Heart right ventricle (tissue), 16 donors: ENCODE measurements at places on chromosomes 2 and 18. TPM values are rescaled to one million over a fixed set of nuclear protein-coding genes. Genes with fewer than 3 reads are reported as not detected.

The SIX3 gene
- total RNA-seq, result not detected

The MEP1B gene
- not detected for total RNA-seq

The ANKRD30B gene
- total RNA-seq, result not detected

The WNT6 gene
- total RNA-seq, result 0.15 TPM

The MTHFD2 gene
- 30.3 TPM for total RNA-seq

DNA sequence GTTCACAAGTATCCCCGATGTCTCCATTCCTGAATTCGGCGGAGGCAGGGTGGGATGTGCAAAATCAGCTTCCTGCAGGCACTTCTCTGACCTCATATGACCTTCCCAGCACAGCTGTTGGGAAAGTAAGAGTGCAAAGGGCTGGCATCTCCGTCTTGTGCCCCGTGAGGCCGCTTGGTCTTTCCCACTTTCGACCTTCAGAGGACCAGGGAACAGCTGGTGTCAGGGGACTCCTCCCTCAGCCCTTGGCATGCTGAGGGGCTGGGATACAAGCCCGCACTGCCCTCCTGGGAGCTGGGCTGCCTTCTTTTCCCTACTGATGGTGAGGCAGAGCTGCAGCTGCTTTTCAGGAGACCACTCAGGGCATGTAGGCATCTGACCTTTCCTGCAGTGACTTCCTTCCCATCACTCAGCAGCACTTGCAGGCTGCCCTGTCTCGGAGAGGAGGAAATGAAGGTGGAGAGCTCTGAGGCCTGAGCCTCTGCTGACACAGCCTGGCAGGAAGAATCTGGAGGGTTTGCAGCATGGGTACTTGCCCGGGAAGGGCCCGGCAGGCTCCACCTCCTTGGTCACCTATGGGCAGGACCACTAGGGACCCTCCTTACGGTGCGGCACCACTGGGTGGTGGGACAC is 277.2 kb upstream of the HS6ST1 start:
- no peaks in the 10 kb centered on the region for H3K4me1 ChIP-seq
- no peak for DNase-seq
- no peaks in the 10 kb centered on the region for H3K27me3 ChIP-seq
- H3K27ac ChIP-seq, result no peak overlapping the region
- H3K36me3 ChIP-seq, result no peaks in the 10 kb centered on the region

DNA sequence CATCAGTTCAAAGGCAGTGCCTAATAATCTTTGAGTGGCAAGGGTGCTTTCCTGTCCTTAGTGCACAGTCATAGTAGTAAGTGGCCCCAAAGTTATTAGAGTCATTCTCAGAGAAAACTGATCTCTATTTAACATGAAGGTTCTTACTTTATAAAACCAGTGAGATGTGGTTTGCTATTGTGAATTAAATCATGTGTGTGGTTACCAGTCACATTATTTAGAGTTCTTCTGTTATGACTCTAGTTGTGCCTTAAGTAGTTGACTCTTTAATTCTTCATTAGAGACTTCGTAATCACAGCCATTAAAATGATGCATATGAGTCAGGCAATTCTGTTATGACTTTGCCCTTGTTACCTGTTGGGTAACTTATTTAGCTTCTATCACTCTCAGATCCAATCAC is 1392.9 kb upstream of the ACVR2A start:
- H3K36me3 ChIP-seq, result no peaks in the 10 kb centered on the region
- H3K27ac ChIP-seq, result no peak overlapping the region
- H3K27me3 ChIP-seq, result no peaks in the 10 kb centered on the region
- DNase-seq, result no peak
- no peaks in the 10 kb centered on the region for H3K4me1 ChIP-seq

GRCh38 chr18:24602201-24602600 is 141.8 kb downstream of the HRH4 start:
- H3K36me3 ChIP-seq, result no peaks in the 10 kb centered on the region
- H3K4me1 ChIP-seq, result no peaks in the 10 kb centered on the region
- no peak overlapping the region for H3K27ac ChIP-seq
- peaks cover 10% of the 10 kb centered on the region for H3K27me3 ChIP-seq
- DNase-seq, result no peak

DNA sequence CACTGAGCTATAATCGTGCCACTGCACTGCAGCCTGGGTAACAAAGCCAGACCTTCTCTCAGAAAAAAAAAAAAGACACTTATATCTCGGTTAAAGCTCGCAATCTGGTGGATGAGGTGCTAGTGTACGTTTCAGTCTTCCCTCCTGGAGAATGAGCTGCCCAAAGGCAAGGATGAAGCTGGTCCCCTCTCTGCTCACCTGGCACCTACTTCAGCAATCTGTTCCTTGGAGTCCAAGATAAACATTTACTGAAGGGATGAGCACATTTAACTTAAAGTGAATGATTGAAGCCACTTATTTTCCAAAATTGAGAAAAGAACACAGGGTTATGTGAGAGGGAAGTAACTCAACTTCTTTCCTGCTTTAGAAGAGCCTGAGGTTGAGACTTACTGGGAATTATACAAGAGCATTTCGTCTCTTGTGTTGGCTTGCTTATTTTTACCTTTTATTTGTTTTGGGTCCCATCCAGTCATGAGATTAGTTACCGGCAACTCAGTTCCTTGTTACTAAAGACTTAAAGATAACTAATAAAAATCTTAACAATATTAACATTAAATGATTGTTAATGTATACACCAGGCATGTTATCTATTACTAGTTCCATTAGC is 33.6 kb upstream of the COLEC12 start:
- H3K27ac ChIP-seq, result no peak overlapping the region
- no peaks in the 10 kb centered on the region for H3K4me1 ChIP-seq
- H3K36me3 ChIP-seq, result no peaks in the 10 kb centered on the region
- no peaks in the 10 kb centered on the region for H3K27me3 ChIP-seq
- no peak overlapping the region for H3K4me3 ChIP-seq
